HEK293T (cell line): ENCODE measurements at places on chromosomes 16 and 17.

DNA sequence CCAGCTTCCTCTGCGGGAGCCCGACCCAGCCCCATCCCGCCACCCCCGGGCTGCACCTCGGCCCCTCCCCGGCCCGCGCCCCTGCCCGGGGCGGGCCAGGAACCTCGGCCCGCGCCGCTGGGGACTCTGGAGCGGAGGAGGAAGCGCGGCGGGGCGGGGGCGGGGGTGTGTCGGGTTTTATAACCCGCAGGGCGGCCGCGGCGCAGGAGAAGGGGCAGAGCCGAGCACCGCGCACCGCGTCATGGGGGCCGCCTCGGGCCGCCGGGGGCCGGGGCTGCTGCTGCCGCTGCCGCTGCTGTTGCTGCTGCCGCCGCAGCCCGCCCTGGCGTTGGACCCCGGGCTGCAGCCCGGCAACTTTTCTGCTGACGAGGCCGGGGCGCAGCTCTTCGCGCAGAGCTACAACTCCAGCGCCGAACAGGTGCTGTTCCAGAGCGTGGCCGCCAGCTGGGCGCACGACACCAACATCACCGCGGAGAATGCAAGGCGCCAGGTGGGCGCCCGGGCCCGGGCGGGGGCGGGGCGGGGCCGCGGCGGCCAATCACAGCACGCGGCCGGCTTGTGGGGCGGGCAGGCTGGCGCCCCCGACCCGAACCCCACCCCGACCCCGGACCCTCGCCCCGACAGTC is at the start of gene ACE:
Gene ACE, plus strand, starts transcription at position 208 of the 626 bp plus-strand sequence. Its CDS starts 34 bp downstream, at position 242.
- peak; percentile 67 for DNase-seq

DNA sequence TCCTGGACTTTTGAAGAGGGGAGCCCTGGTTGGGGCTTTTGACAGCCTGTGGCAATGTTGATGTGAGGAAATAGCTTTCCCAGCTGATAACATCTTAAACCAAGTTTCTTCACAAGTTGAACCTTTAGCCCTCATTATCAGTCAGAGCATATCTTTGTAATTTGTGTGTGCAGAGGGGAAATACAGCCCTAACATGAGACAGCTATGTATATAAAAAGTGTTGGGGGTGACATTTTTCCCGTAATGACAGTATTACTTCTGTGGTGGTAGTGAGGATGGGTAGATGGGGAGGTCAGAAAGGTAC is 221.1 kb downstream of the FTO start:
- DNase-seq, result no peak

DNA sequence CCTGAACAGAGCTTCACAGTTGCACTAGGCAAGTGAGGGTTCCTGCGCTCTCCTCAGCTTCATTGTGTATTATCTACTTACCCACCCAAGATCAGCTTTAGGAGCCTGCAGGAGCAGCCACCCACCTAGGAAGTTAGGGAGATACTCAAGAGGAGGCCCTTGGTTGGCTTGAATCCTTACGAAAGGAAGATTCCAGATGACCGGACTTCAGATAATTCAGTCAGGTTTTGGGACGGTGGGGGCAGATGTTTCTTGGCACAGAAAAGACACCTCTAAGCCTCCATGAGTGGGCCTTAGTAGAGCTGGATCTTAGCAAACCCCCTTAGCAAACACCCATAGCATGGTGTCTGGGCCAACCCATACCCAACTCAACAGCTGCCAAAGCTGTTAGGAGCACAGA is 2.4 kb upstream of the CBFB start:
- DNase-seq, result no peak

GRCh38 chr16:68252383-68252782 is 7.2 kb downstream of the PLA2G15 start:
- no peak for DNase-seq

GRCh38 chr17:51133365-51133764 is 12.7 kb upstream of the SPAG9 start:
- no peak for DNase-seq
